ENCODE measurements at places on chromosomes 12 and 14.

DNA sequence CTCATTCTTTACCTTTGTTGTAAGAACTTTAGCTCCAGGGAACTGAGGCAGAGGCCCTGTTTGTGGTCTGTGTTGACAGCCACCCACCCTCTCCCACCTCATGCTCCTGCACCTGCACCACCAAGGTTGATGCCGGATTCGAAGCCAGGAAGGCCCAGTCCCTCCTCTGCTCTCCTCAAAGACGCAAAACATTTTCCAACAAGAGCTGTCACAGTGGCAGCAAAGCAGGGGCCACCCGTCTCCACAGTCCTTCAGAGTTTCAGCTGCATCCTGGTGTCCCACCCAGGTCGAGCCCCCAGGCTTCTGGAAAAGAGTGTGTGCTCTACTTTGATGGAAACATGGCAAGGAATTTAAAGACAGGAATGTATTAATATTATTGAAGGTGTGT, 37.4 kb downstream of the MMAB start:
- no peak for DNase-seq

DNA sequence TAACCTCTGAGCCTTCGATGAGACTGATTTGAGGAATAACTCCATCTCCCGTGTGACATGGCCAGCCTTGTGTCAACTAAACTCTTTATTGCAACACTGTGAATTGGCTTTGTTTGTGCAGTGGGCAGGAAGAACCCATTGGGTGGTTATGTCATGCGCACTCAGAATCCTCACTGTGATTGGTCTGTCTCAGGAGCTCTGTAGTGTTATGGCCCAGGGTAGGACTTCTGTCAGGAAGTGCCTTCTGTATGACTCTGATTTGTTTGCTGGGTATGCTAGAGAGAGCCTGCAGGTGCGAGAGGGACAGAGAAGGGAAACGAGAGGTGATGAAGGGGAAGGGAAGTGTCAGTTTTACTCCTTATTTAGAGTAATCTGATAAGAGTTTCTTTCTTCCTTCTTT, 71.5 kb upstream of the DCD start:
- no peak for DNase-seq

GRCh38 chr14:68782091-68782981, 10.5 kb downstream of the ZFP36L1 start:
- DNase-seq: no peak

- DNase-seq: no peak
These were observed 14.8 kb downstream of the RIMKLB start for GRCh38 chr12:8712572-8712971.

- no peak for DNase-seq
These were observed 9.9 kb downstream of the GALNT9 start for GRCh38 chr12:132319359-132319950.

GRCh38 chr12:108840605-108841332, 16.6 kb downstream of the SSH1 start:
- DNase-seq: no peak

- no peak for DNase-seq
These were observed 67.5 kb downstream of the SLC41A2 start for GRCh38 chr12:104890476-104891096.

DNA sequence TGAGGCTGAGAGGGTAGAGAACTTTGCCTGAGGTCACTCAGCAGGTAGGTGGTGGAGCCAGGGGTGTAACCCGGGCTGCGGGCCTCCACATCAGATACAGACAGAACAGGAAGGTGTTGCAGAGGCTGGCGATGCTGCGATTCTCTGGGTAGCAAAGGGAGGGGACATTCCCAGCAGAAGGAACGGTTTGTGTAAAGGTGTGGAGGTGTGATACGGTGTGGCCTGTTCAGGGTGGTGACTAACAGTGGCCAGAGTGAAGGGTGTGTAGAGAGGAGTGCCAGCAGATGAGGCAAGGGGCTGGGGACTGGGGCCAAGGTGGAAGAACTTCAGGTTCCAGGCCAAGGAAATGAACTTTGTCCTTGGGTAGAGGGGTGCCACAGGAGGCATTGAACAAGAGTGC, 18.2 kb upstream of the FAIM2 start:
- DNase-seq: no peak

DNA sequence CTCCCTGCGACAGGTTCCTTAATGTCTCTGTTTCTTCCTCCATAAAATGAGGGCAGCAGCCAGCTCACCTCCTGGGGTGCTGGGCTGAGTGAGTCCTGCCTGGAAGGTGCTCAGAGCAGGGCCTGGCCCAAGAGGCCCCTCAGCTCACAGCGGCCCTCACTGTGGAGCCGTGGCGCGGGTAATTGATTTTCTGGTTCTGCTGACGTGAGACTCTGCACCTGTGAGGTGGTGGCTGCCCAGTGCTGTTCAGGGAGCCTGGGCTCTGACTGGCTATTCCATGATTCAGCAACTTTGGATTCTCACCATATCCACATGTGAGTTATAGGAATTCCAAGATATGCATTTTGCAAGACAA, 266.6 kb downstream of the ADGRD1 start:
- no peak for DNase-seq

DNA sequence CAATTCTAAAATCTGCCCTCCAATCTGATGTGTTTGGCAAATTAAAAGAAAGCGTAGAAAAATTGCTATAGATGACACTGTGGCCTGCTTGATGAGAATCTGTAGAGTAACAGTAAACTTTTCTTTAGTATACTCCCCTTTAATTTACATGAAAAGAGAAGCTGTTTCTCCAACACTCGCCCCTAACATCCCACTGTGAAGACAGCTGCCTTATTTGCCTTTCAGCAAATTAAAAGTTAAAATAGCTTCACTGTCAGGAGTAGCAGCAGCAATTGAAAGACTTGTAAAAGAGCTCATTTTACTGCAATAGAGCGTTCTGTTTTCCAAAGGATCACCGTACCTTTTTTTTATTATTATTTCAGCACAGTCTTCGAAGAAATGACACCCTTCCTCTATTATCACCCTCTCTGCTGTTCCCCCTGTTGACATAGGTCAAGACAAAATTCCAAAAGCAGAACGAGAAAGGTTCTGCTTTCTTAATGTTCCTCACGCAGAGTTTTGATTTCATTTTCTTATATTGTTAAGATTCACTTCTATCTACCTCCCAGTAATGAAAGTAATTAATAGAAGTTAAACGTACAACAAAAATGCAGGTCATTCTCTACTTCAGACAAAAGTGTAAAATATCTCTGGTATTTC, 153.5 kb upstream of the USP15 start:
- no peak for DNase-seq
